NCI-H774 (cell line): ENCODE measurements at places on chromosomes 7 and 10.
A peak's percentile ranks its signal among the peaks of the same experiment; 100 is the strongest.

DNA sequence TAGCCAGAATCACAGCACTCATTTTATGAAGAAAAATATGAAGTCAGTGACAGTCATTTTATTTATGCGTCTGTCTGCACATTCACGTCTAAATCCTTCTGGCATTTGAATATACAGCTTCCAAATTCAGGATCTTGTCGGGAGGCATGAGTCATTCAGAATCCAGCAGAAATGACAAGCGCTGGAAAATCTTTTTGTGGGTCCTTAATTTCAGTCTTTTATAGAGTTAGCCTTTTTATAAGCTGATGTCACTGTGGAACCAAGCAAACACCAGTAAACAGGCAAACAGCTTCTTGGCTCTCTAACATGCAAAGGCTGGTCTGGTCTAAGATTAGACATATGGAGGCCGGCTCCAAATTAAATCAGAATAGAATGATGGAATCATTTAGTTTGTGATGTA lies 388.2 kb upstream of the TEX47 start:
- DNase-seq, result no peak

DNA sequence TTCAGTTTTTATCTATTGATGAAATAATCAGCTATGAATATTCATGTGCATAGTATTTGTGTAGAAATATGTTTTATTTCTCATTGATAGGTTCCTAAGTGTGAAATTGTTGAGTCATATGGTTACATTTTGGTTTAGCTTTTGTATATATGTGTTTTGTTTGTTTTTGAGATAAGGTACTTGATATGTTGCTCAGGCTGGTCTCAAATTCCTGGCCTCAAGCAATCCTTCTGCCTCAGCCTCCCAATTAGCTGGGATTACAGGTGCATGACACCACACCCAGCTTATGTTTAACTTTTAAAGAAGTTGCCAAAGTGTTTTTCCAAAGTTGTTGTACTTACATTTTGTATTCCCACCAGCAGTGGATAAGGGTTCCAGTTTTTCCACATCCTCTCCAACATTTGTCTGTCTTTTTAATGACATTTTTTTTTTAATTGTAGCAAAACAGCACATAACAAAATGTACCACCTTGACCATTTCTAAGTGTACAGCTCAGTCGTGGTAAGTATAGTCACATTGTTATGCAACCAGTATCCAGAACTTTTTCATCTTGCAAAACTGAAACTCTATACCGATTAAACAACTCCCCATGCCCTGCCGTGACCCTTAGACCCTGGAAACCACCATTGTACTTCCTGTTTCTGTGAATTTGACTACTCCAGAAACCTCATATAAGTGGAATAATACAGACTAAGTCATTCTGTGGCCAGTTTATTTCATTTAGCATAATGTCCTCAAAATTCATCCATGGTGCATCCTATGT lies 12.6 kb upstream of the UBE2D1 start:
- DNase-seq, result no peak

DNA sequence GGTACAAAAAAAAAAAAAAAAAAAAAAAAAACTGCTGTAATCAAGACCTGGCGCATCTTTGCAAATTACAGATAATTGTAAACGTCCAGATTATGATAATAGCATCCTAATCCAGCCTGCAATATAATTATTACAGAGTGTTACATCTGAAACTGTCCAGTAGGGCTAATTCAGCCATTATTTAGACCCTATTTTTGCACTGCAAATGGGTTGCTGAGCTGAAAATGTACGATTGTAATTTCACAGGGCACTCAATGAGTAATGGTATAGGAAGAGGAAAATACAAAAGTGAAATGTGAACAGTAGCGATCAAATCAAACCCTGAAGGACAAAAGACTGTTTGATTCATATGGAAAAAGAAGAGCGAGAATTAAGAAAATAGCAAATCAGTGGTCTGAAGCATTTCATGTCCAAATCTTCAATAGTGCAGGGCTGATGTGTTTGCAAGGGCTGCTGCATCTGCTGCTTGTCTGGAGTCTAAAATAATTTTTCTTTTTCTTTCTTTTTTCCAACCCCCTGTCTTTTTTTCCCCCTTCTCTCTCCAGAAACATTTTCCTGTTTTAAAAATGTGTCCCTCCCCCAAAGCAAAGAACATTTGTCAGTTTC lies 8.9 kb downstream of the DLX6 start:
- no peak for DNase-seq

GRCh38 chr10:51170518-51171245 lies 96.4 kb downstream of the PRKG1 start:
- no peak for DNase-seq

GRCh38 chr7:107304636-107305035 lies 135.8 kb downstream of the HBP1 start:
- no peak for DNase-seq

- DNase-seq, result no peak
Measured at GRCh38 chr10:6407034-6407721, 172.9 kb downstream of the PRKCQ start.

GRCh38 chr10:118115701-118116100 lies 69.0 kb upstream of the RAB11FIP2 start:
- no peak for DNase-seq

- DNase-seq, result no peak
Measured at GRCh38 chr10:34978080-34978479, 112.1 kb downstream of the CUL2 start.

GRCh38 chr7:36874041-36874440 lies 149.7 kb upstream of the AOAH start:
- no peak for DNase-seq

- DNase-seq, result no peak
Measured at GRCh38 chr10:21304198-21304597, 221.3 kb downstream of the SKIDA1 start.

- DNase-seq, result peak; percentile 6
Measured at GRCh38 chr10:67306588-67307205, 380.9 kb downstream of the LRRTM3 start.

GRCh38 chr10:72087392-72087968 lies 871 bp downstream of the SPOCK2 start:
- DNase-seq, result no peak

DNA sequence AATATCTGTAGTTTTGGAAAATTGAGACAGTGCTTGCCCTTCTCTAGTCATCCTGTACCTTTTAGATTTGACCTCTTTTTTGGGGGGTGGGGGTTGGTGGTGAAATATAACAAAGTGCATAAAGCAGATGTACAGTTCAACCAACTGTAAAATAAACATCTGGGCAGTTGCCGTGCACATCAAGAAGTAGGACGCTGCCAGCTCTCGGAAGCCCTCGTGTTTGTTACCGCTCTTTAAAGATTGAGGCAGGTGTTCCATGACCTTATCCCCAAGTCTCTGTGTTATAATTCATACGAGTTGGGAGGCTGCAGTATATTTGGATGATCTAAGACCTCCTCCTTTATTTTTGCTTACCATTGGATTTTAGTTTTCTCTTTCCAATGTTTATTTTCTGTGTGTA lies 55.1 kb downstream of the SDK1 start:
- DNase-seq, result no peak

DNA sequence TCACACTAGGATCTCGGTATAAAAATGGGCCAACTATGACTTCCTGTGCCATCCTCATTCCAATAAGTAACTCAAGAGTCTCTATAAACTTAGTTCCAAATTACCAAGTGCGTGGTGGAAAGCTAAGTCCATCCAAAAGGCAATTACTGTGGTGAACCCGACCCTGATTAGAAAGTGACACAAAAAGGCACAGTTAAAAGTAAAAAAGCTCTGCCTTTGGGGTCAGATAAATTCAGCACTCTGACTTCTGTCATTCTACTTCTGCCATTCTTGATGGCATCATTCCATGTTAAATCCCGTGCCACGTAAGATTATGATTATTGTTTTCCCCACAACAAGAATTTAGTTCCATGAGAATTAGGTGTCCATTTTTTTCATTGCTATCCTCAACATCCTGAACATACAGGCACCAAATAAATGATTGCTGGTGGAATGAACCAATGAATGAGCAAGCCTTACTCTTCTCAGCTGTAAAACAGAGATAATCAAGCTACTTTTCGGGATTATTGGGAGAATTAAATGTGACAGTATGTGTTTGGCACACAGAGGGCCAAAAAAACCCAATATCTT lies 877 bp downstream of the NCOA4 start:
- DNase-seq, result no peak

DNA sequence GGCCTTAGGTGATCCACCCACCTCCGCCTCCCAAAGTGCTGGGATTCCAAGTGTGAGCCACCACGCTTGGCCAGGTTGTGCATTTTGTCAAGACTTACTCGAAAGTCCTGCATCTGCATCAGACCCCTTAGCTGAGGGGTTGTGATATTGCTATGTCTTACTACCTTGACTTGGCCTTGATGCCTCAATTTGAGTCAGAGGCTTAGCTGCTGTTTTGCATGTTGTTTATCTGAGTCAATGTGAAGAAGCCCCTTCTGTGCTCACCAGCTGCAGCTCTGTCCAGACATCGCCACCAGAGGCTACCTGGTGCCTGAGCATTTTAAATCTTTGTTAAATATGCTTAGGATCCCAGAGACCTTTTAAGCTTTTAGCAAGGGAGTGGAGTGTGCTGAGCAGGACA lies 18.1 kb downstream of the UBE2D4 start:
- DNase-seq, result no peak

- no peak for DNase-seq
Measured at GRCh38 chr7:5488286-5488878, 64.7 kb upstream of the TNRC18 start.

DNA sequence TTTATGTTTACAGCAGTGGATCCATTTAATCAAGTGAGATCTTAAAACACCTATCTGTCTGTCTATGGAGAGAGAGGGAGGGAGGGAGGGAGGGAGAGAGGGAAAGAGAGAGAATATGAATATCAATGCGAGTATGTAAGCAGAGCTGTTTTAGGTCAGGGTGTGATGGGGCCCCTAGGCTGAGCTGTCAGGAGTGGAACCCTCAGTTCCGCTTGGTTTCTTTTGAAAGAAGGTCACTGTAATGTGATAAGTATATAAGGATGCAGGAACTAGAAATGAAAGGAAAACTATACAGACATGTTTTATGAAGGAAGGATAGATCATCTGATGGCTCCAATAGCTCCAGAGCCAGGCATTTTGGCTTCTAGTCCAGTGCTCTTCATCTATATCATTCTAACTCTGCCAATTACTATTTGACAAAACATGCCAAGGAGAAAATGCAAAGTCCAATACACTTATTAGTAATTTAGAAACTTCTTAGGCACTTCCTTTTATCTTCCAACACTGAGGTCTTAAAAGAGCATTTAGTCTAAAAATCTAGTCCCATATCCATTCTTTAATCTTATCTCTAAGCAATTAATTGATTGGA lies 70.3 kb downstream of the NRCAM start:
- DNase-seq, result no peak

GRCh38 chr7:157972914-157973313 lies 614.7 kb downstream of the PTPRN2 start:
- no peak for DNase-seq

- no peak for DNase-seq
Measured at GRCh38 chr7:116551692-116552091, 26.9 kb downstream of the CAV1 start.

GRCh38 chr10:1489801-1490200 lies 247.5 kb downstream of the ADARB2 start:
- DNase-seq, result no peak
